Urinary bladder (tissue), 4 donors: ENCODE measurements at places on chromosomes 5 and 9.

DNA sequence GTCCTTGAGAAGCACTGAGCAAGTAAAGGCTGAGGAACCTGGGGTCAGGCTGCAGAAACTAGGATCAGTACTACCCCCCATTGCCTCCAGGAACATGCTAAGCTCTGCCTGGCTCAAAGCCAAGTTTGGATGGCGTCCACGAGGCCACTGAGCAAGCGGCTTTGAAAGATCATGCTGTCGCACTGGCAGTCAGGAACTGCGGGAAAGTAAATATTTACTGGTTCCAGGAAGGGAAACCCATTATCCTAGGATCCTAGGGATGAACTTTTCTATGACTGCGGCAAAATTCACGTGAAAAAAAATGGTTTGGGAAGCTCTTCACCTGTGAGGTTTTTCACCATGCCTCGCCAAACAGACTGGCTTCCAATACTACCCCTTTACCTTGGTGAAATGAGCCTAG, 75.3 kb upstream of the PJA2 start:
- DNase-seq, result peak; percentile 36

- DNase-seq, result no peak
Observed at GRCh38 chr5:17766031-17766430, 131.8 kb downstream of the TAF11L14 start.

DNA sequence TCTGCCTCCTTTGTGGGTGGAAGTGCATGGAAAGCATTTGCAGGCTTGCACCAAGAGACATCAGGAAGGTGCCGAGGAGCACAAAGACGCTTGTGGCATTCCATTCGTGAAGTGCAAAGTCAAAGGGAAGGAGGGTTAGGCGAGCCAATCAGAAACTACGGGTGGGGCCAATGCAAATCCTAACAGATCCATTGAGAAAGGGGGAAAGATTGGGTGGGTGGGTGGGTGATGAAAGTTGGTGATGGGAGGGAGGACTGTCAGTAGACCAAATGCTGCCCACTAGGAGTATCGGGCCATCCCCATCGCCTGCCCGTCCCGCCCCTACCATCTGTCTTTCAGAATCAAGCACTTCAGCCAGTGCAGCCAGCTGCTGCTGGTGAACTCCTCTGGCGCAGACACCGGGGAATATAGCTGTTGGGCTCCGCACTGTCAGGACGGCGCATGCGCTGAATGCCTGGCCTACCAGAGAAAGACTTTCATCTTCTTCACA, 17.1 kb upstream of the ANXA6 start:
- DNase-seq, result no peak

GRCh38 chr9:89595646-89596045, 9.2 kb upstream of the GADD45G start:
- DNase-seq, result no peak

GRCh38 chr9:96061293-96061987, 185.9 kb downstream of the ERCC6L2 start:
- DNase-seq, result no peak

- DNase-seq, result no peak
Observed at GRCh38 chr9:109064963-109065702, 51.8 kb upstream of the CTNNAL1 start.

- no peak for DNase-seq
Observed at GRCh38 chr5:102523541-102524175, 24.9 kb upstream of the SLCO6A1 start.

- no peak for DNase-seq
Observed at GRCh38 chr9:120478208-120478607, 101.8 kb downstream of the CDK5RAP2 start.

DNA sequence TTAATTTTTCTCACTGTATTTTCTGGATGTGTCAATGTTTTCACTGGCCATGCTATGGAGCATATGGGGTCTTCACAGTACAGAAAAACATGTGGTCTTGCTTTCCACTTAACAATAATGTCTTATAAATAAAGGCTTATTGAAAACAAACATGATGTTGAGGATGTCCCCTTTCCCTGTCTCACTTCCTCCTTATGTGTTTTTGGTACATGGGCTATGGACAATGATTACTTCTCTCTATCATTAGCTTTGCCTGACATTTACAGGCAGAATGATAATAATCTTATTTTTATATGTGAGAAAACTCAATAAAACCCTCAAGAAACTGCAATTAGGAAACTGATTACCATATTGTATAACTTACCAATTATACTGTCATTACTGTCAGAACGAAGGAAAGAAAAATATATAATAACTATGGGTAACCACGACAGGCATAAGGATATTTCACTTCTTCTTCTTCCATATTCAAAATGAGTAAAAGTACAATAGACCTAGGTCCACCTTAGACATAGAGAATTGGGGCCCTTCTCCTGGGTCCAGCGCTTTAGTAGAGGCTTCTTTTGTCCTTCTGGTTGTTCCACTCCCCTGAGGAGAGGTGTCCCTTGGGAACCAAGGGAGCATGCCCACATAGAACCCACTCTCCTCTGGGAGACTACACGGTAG, 375.0 kb downstream of the MAN2A1 start:
- no peak for DNase-seq

DNA sequence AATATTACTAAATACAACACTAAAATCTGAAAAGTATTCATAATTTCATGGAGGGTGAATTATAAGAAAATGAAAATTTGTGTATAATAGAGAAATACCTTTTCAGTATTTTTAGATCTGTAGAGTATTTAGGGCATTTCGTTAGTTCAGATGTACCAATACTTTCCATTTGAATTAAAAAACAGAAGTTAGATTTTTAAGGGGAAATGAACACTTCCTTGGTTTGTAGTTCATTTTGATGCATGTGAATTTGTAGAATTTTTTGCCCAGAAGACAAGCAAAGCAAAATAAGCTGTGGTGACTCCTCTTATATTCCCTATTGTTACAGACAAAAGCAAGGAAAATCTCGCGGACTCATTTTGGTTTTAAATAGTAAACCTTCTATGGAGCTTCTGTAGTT, 209.0 kb upstream of the RPS23 start:
- DNase-seq, result no peak

DNA sequence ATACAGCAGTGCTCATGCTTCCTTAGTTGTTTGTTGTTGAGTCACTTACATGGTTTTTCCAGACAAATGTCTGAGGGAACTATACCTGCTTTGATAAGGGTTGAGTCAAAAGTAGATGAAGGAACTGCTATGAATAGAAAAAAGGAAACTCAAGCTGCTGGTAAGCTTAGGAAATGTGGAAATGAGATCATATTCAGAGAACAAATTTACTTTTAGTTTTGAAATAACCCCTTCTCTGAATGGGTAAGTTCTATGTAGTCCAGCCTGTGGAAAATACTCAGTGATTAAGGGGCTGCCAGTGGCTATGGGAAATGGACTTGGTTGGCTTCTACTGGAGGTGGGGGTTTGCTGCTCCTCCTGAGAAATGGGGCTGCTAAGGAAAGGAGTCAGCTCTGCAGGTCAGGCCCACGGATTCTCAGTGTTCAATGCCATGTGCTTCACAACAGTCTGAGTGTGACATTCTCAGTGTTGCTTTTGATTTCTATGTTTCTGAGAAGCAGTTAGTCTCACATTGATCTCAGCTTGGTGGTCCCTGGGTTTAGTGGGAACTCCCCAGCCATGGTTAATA, 47.7 kb upstream of the GLRX start:
- no peak for DNase-seq

GRCh38 chr5:93790401-93790800, 49.0 kb upstream of the POU5F2 start:
- no peak for DNase-seq

GRCh38 chr5:41735213-41735612, 135.0 kb downstream of the OXCT1 start:
- DNase-seq, result no peak

GRCh38 chr9:13810510-13810909, 503.4 kb downstream of the NFIB start:
- DNase-seq, result no peak

DNA sequence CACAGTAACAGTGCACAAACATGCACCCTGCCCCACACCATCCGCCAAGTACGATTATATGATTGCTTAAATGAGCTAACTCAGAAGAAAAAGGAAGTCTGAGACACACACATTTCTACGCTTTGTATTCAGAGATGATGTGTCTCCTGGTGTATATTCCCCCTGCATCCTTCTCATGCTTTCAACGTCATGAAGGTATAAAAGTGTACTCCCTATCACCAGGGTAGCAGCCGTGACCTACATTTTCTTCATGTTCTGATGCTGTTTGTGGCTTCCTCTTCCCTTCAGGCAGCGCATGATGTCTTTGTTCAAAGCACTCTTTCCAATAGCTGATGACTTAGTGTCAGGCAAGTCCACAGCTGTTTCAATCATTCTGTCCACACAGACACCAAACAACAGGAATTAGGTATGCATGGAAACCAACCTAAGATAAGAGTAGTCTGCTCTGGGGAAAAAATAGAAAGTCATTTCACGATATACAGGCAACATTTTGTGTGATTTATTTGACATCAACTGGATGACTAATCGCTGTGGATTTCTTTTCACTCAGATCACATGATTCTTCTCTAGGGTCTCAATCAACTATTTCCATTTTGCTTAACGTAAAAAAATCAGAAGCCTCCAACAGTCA, 269.4 kb upstream of the PTGER4 start:
- DNase-seq, result no peak

DNA sequence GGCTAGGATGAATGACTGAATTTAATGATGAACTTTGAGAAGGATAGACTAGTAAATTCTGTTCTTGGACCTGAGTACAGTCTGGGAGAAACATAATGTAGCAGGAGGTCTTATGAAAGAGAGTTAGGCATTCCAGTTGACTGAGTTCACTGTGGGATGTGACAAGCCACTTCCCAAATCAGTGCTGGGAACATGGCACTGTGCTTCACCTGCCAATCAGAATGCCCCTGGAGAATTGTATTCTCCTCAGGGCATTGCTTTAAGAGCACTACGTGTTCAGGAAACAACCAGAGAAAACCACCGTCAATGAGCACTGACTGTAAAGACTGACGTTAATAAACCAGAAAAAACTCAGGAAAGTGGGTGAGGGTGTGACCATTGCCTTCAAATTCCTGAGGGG, 1.2 kb downstream of the CCDC107 start:
- no peak for DNase-seq

- DNase-seq, result no peak
Observed at GRCh38 chr9:16031971-16032370, 479.1 kb downstream of the CCDC171 start.

- DNase-seq, result no peak
Observed at GRCh38 chr5:149283626-149284480, 12.2 kb downstream of the AFAP1L1 start.

- DNase-seq, result no peak
Observed at GRCh38 chr5:122201365-122201764, 72.0 kb downstream of the ZNF474 start.

GRCh38 chr9:135501261-135502167, 1.0 kb downstream of the MRPS2 start:
- DNase-seq, result no peak

DNA sequence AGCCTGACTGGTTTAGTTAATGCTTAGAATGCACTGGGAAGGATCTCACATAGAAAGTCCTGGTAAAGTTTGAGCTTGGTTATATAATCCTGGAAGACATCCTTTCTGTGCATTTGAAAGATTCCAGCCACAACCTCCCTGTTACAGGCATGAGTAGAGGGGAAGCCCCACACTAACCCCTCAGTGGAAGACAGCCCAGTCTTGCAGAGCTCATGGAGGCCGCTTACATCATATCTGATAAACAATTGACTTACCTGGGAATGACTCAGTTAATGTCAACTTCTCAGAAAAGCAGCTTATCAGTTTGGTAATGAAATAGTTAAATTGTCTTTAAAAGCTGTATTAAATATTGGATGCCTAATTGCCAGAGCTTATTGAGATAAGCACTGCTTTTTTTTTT, 28.1 kb upstream of the PDE8B start:
- no peak for DNase-seq

DNA sequence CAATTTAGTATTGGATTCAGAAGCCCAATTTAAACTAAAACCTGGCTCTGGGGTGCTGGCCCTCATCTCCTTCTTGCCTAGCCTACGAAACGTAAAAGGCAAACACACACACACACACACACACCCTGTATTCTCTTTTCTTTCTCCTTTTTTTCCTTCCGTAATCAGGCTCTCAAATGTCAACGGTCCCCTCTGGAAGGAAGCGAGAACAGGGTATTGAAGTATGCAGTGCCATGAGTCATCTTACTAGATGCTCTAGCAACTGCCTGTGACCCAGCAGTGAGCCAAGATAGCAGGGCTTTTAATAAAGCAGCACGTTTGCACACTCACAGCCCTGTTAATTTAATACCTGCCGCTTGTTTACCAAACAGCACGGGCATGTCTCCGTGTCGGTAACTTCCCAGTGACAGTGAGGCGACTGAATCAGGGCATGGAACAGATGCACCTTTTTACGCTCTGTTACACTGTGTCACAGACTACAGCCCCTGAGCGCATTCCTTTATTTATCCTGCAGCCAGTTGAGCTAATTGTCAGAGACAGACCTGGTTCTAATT, 243.8 kb downstream of the BNC2 start:
- DNase-seq, result no peak

- no peak for DNase-seq
Observed at GRCh38 chr9:30010691-30011090, 2373.8 kb upstream of the ACO1 start.

GRCh38 chr9:114006155-114006550, 71.9 kb downstream of the AMBP start:
- DNase-seq, result no peak

DNA sequence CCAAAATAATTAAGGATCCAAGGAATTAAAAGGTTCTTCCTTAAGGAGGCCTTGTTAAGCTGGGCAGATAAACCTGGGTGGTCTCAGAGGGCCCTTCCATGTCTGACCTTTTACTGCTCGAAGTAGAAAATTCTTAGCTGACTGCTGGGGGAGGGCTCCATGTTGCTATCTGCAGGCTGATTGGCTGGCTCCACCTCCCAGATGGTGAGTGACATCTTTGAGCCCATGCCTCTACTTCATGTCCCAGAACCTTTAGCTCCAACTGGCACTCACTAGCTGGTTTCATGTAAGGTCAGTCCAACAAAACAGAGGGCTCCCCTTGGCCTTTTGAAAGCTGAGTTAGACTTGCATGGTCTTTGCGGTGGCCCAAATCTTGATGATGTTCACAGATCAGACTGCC, 188.2 kb downstream of the PAX5 start:
- no peak for DNase-seq

GRCh38 chr5:52605317-52606313, 182.1 kb upstream of the ITGA1 start:
- no peak for DNase-seq

- no peak for DNase-seq
Observed at GRCh38 chr9:34664281-34665066, 2.0 kb upstream of the CCL27 start.

- DNase-seq, result no peak
Observed at GRCh38 chr9:116450378-116451139, 236.5 kb upstream of the TRIM32 start.

GRCh38 chr5:134053314-134053839, 48.6 kb upstream of the VDAC1 start:
- DNase-seq, result no peak

DNA sequence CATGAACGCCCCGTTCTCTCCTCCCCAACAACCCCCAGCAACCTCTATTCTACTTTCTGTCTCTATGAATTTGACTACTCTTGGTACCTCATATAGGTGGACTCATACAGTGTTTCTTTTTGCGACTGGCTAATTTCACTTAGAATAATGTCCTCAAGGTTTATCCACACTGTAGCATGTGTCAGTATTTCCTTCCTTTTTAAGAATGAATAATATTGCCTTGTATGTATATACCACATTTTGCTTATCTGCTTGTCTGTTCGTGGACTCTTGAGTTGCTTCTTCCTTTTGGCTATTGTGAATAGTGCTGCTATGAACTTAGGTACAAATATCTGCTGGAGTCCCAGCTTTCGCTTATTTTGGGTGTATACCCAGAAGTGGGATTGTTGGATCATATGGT, 42.7 kb downstream of the IQGAP2 start:
- no peak for DNase-seq

- no peak for DNase-seq
Observed at GRCh38 chr9:23563517-23563916, 262.5 kb downstream of the ELAVL2 start.
